ENCODE measurements at places on chromosomes 5 and 9.
A peak's percentile ranks its signal among the peaks of the same experiment; 100 is the strongest.

DNA sequence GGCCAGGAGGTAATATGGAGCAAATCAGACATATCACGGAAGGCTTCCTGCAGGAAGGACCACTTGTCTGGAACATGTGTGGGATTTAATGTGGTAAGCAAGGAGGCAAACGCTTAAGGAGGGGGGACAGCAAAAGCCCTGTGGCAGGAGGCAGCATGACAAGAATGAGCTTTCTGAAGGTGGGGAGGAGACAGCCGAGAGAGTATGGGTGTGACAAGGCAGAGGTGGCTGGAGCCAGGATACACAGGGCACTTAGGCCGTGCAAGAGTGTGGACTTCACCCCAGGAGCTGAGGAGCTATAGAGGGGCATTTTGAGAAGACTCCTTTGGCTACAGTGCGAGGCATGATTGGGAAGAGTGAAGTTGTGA, 14.4 kb upstream of the S1PR3 start:
- DNase-seq = no peak

DNA sequence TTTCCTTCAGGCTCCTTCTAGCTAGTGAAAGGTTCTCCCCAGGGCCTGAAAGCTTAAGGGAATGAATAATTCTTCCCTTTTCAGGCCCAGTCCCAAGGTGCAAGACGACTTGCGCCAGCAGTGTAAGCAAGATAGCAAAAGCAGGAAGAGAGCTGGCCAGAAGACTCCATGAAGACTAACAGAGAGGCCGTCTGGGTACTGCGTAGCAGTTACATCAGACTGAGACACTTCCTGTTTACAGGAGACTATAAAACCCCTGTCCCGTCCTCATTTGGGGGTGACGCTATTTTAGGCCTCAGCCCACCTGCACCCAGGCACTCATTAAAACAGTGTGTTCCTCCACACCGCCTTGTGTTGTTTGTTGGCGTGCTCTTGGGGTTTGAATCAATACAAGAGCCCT, 90.7 kb upstream of the MOCS2 start:
- DNase-seq = no peak

DNA sequence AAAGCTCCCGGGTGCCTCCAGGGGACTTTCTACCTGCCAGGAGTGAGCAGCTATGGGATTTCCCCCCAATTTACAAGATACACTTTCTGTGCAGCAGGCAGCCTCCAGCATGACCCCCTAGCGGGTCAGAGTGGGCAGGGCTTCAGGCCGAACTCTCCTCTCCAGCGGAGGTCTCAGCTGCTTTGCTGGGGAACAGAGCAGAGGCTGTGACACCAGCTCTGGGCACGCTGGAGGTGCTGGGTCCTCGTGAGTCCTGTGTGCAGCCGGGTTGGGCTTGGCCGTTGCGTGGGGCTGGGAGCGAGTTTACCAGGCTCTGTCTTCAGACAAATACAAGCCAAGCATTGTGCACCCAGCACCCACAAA, 2.9 kb downstream of the NRARP start:
- no peak for DNase-seq

GRCh38 chr9:107394264-107394663, 95.3 kb downstream of the KLF4 start:
- DNase-seq = no peak

GRCh38 chr9:4011054-4011453, 288.8 kb downstream of the GLIS3 start:
- no peak for DNase-seq

GRCh38 chr5:55096182-55096581, 6.3 kb upstream of the GZMA start:
- no peak for DNase-seq

- DNase-seq = no peak
Observed at GRCh38 chr9:87387351-87388011, 110.2 kb upstream of the DAPK1 start.

GRCh38 chr5:362189-362588, 40.7 kb downstream of the AHRR start:
- peak; percentile 2 for DNase-seq

GRCh38 chr9:73121375-73121935, 30.2 kb upstream of the ANXA1 start:
- DNase-seq = no peak

GRCh38 chr5:337563-338130, 16.1 kb downstream of the AHRR start:
- peak; percentile 59 for DNase-seq

DNA sequence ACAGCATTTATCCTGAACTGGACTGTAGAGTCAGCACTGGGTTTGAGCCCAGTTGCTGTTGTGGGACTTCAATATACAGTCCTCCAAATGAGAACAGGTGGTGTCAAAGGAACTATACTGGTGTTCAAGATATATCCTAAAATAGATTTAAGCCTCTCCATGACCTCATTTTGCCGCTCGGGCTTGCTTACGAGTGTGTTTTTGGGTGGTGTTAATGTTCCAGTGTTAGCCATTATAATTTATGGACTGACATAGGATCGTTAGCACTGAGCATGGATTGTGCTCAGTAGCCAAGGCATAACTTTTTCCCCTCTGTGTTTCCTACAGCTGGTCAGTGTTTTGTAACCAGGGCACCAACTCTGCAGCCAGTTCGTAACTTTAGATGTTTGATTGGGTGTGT, 306.6 kb downstream of the SPATA31D1 start:
- no peak for DNase-seq

- peak; percentile 12 for DNase-seq
Observed at GRCh38 chr5:119943148-119943547, 313.8 kb downstream of the FAM170A start.

GRCh38 chr9:91966503-91966902, 16.5 kb upstream of the ROR2 start:
- DNase-seq = no peak

GRCh38 chr5:147949711-147950573, 43.6 kb upstream of the C5orf46 start:
- peak; percentile 41 for DNase-seq

- no peak for DNase-seq
Observed at GRCh38 chr5:62825623-62826220, 247.1 kb downstream of the LRRC70 start.

DNA sequence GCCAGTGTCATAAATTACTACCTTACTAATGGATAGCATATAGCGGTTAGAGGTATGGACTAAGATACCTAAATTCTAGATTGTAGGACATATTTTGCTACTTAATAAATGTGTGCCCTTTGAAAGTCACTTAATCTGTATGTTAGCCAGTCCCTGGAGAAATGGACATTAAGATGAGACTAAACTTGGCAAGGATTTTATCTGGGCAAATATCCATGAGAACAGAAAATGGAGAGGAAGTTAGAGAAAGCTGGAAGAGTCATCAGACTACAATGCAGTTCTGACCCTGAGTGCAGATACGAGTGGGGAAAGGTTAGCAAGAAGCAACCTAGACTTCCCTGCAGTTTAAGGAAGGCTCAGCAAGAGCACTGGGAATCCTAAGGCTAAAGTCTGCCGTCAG, 33.0 kb downstream of the TBCA start:
- peak; percentile 9 for DNase-seq

DNA sequence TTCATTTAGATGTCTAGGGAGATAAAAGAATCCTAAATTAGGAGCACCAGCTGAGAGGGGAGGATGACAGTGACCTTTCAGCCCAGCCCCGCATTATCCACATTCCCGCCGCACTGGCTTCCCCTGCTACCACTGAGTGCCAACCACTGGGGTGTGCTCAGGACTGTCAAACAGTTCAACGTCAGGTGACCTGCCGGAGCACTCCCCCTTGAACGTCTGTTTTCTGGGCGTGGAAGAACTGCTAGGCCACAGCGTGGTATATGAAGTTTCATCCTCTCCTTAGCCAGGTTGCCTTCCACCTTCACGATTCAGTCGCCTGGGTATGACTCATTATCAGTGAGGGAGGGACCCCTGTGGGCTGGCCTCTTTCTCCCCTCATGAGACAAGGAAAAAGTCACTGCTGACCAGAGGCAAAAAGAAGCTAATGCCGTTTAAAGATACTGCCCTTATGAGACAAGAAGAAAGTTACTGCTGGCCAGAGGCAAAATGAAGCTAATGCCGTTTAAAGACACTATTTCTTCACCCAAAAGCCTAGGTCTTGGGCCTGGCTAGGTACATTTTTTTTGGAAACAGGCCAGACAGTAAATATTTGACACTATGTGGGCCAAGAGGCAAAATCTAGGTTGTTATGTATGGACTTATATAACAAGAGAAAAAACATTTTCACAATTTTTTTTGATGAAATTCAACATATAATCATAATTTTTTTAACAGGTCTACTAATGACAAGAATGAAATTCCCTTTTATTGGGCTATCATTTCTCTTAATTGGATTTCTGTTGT, 4.6 kb downstream of the NMRK1 start:
- no peak for DNase-seq

- DNase-seq = no peak
Observed at GRCh38 chr9:79719021-79719420, 147.3 kb downstream of the TLE4 start.

GRCh38 chr5:74763504-74763903, 3.4 kb downstream of the GFM2 start:
- DNase-seq = no peak

GRCh38 chr9:71058660-71059059, 62.8 kb downstream of the TRPM3 start:
- no peak for DNase-seq

GRCh38 chr5:64509828-64510227, 4.0 kb downstream of the RGS7BP start:
- no peak for DNase-seq

GRCh38 chr5:132915681-132916080, 42.2 kb downstream of the LEAP2 start:
- DNase-seq = no peak

DNA sequence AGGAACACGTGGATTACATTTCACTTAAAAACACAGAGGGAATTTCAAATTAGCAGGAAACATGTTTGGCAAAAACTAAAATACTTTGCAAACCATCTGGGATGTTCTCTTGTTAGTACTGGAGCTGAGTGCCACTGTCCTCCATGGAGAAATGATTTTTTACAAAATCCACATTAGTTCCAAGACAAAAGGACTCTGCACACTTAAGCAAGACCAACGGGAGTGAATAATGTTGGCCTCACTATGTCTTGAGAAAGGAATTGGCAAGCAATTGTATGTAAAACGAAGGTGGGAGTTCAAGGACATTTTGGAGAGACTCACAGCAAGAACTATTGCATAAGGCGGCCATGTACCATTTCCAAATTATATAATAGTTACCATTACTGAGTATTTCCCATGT, 547.5 kb downstream of the EBF1 start:
- DNase-seq = no peak

- DNase-seq = no peak
Observed at GRCh38 chr5:177493795-177494345, 3.5 kb downstream of the PDLIM7 start.

GRCh38 chr5:177575488-177575887, 16.5 kb upstream of the TMED9 start:
- no peak for DNase-seq

- DNase-seq = peak; percentile 73
Observed at GRCh38 chr5:116454417-116454927, 120.2 kb downstream of the SEMA6A start.

DNA sequence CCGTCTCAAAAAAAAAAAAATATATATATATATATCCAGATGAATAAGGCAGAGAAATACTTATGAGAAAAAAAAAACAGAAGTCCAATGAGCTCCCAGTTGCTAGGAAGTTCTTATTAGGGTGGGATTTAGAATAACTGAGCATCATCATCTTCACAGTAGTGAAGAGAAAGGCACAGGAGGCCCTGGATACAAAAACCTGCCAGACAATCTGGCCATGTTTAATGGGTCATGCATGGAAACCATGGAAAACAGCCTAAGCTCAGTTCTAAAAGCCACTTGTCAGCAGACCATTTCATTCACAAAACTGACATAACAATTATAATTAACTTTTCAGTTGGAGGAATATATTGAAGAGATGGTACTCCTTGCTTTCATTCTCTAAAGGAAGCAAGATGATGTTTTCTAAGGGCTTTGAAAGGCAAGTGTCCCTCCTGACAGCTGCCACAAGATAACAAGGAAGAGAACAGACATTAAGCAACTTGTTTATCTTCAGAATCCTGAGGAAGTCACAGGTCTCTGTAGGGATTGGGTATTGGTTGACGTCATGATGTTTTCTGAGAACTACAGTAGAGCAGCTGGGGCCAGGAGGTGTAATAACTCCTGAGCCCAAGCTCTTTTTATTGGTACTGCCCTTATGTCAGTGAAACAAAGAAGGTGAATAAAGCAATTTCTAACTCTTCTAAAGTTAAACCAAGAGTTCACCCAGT, 463.1 kb downstream of the DMAC1 start:
- no peak for DNase-seq

DNA sequence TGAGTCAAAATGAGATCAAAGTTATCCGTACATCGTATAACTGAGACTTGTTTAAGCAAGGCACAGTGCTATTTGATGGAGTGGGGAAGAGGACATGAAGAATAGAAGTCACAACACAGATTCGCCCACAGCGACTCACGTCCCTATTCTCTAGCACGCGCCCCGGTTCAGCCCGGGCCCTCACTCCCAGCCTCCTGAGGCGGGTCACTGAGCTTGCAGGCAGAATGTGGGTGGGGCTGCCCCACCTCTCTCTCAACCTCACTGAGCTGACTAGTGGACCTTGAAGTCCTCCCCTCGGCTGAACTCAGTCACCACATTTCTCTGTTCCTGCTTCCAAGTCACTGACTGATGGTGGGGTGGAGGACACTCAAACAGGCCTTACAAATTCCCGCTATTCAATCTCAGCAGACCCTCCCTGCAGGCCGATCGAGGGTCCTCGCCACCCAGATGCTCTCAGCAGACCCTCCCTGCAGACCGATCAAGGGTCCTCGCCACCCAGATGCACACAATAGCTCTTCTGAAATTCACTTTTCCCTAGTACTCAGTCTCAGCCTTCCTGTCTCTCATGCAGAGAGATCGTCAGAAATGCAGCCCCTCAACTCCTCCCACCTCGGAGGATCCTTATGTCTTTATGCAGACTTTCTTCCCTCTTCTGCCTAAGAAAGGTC, 12.9 kb downstream of the GLDC start:
- DNase-seq = no peak

GRCh38 chr5:56986626-56986947, 34.7 kb upstream of the MIER3 start:
- DNase-seq = no peak

DNA sequence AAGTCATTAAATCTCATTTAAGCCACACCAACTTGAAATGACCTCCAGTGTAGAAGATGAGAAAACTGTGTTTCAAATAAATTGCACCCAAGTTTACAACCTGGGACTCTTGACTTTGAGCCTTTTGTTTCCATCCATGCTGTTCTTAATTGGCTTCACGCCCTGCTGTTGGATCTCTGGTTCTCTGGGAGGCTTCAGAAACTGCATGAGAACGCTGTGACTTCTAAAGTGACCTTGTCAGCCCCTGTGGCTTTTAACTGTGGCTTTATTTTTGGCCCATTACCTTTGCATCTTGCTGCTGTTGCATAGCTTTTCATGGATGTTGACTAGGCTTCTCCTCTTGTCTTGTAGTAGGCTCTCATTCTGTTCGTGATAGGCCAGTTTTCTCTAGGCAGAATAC, 29.3 kb downstream of the TNFAIP8 start:
- no peak for DNase-seq

- no peak for DNase-seq
Observed at GRCh38 chr9:64015136-64015535, 1269.9 kb downstream of the FOXD4L5 start.
